ENCODE measurements at places on chromosomes 12 and 14.

- no peak for DNase-seq
Observed at GRCh38 chr14:67853715-67854114, 34.1 kb downstream of the RAD51B start.

GRCh38 chr14:76607510-76607909, 153.8 kb upstream of the VASH1 start:
- DNase-seq, result no peak

DNA sequence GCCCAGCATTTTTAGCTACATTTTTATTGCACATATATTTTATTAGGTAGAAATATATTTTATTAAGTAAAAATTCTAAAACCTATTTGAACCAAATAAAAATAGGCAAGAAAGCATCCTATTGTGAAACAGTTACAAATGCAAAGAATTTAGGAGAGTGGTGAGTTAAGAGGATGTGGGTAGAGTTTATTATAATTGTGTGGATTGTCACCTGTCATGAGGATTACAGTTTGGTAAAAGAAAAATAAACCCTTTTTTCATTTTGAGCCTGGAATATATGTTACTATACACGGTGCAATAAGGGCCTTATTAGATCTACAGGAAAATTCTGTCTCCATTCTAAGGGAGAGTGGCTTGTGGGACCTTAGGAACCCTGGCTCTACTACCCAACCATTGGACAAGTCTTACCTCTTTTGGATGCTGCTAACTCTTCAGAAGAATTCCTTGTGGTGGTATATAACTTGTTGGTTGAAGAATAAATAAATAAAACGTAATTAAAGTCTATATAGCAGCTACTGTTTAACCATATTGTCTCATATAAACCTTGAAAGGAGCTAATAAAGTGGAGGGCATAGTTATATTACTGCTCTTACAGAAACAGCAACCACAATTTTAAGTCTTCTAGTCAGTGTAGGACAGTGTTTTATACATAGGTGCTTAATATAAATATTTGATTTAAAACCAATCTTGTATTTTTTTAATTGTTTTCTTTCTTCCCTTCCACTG, 67.8 kb downstream of the FGD4 start:
- no peak for DNase-seq

DNA sequence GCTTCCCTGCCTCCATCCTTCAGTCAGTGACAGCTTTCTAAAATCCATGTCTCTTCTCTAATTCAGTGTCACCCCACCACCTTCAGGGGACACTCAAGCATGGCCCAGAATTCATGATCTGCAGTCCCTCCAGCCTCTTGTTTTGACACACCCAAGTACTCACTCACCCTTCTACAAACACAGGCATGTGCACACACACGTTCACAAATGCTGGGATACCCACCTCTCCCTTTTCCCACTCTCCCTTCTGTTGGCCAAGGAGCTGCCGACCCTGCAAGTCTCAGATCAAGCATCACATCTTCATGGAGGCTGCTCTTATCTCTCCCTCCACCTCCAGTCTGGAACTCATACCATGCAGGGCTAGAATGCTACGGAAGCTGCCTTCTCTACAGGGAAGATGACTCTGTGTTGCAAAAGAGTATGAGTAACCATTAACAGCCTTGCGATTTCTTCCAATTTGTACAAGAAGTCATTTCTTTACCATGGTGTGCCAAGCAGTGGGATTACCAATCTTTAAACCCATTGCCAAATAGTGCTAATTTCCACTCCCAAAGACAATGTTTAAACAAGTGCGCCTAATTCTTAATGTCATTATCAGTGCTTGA, 196.1 kb downstream of the BCL11B start:
- DNase-seq, result no peak

- peak; percentile 7 for DNase-seq
Observed at GRCh38 chr12:44287545-44287944, 451.7 kb downstream of the TMEM117 start.

- DNase-seq, result no peak
Observed at GRCh38 chr12:13030541-13031291, 13.5 kb upstream of the FAM234B start.

DNA sequence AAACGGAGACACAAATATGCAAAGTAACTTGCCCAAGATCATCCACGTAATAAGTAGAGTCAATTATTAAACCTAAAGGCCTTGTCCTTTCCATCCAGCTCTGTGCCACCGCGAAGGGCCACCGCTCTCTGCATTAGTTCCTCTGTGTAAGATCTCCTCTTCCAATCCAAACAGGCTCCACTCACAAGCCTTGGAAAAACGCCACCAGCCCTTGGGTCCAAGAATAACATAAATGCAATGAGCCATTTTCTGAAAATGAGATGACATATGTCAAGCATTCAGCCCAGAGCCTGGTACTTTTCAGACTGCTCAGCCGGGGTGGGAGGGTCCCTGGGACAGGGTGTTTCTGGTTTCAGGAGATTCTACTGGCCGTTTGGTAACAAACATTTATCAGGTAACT, 30.0 kb downstream of the DGLUCY start:
- DNase-seq, result no peak

GRCh38 chr14:93011650-93012325, 88.8 kb downstream of the CHGA start:
- DNase-seq, result no peak

GRCh38 chr14:69247676-69248440, 12.1 kb upstream of the GALNT16 start:
- DNase-seq, result peak; percentile 74

- no peak for DNase-seq
Observed at GRCh38 chr12:56188131-56188777, 1.0 kb downstream of the SMARCC2 start.

GRCh38 chr14:75246546-75247285, 31.9 kb upstream of the FOS start:
- DNase-seq, result no peak

DNA sequence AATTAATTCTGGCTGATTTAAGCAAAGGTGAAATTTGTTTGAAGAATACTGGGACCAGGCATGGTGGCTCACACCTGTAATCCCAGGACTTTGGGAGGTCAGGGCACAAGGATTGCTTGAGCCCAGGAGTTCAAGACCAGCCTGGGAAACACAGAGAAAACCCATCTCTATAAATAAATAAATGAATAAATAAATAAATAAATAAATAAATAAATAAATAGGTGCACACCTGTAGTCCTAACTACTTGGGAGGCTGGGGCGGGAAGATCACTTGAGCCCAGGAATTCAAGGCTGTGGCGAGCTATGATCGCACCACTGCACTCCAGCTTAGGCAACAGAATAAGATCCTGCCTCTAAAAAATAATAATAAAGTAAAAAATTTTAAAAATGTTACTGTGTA, 4.4 kb upstream of the C14orf39 start:
- no peak for DNase-seq

GRCh38 chr12:46219877-46220655, 48.8 kb downstream of the SLC38A1 start:
- peak; percentile 30 for DNase-seq

DNA sequence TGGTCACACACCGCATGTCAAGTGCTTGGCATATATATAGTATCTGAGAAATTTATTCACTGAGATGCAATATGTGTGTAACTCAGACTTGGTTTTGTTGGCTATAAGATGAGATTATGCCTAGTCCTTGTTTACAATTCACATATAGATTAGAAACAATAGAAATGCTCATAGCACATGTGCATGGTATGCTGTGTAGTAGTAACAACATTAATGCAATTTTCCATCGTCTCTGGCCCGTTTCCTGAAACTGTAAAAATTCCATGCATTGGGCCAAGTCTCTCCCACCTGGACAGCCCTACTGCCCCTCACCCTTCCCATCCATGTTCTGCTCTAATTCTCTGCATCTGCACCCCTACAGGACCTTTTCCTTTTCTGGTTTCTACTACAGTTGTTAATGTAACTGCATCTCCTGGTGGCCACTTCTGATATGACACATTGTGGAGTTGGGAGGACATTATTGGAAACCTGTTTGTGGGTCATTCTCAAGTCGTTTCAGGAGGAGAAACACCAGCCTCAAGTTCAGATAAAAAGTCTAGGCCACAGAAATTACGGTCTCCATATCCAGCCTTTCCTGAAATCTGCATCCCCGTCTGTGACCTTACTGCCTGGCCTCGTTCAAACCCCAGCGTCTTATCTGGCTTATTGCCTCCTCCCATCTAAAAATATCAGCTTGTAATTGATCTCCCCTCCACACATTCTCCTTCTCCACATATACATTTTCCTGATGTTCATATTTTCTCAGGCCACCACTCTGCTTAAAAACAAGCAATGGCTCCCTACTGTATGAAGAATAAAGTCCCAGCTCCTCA, 37.5 kb downstream of the EMP1 start:
- DNase-seq, result no peak

GRCh38 chr12:81930037-81930436, 170.9 kb upstream of the PPFIA2 start:
- DNase-seq, result no peak

DNA sequence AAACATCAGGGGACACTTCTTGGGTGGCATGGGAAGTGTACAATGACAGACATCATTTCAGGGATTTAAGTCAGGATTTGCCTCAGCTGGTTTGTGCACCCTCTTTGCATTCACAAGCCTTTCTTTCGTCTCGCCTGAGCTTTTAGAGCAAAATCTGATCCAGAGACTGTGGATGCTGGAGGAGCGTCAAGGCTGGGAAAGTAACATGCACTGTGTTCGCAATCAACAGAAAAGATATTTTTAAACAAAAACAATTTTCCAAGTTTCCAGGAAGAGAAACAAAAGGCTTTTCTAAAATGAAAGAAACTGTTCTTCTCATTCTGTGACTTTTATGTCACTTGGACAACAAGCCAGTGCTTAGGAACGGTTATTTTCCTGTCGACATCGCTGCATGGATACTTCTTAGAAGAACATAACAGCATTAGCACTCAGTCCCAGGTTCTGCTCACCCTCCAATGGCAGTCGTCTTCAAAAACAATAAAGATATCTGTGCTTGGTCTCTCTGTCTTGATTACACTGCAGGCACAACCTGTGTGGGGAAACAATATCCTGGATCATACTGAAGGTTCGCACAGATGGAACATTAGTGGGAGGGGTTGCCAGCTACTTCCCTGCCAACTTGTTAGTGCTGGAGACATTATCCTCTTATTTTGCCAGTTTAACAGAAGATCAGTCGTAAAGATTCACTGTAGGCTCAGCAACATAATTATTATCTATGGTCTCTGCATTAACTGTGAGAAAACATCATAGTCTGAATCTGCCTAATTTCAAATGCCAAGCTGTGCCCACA, 403.3 kb upstream of the ATP2B1 start:
- no peak for DNase-seq

- DNase-seq, result no peak
Observed at GRCh38 chr12:129467726-129468125, 436.1 kb downstream of the TMEM132D start.

GRCh38 chr14:101178184-101179072, 274.9 kb upstream of the RTL1 start:
- no peak for DNase-seq

DNA sequence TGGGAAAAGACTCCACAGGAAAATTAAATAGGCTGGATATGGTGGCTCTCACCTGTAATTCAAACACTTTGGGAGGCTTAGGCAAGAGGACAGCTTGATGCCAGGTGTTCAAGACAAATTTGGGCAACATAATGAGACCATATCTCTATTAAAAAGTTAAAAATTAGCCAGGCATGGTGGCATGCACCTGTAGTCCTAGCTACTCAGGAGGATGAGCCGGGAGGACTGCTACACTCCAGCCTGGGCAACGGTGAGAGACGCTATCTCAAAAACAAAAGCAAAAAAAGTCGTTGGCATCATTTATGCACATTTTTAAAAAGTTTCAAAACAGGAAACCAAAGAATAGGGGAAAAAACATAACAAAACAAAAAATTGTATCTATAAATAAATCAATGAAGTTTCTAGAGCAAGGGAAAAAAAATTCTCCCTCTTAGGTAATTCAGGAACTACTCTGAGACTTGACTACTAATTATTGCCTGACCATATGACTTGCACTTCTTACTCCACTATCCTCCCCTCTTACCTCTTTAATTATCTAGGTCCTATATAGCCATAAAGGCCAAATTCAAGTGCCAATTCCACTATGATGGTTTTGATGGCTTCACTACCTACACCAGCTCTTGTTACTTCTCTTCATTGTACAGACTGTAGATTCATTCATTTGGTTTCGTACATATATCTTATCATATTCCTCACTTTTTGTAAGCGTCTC, 1.6 kb downstream of the METTL3 start:
- no peak for DNase-seq

GRCh38 chr12:121793440-121793837, at the start of gene RHOF:
RHOF (minus strand) TSS chr12:121793688; CDS start chr12:121793633, 55 bp downstream.
- DNase-seq, result no peak

DNA sequence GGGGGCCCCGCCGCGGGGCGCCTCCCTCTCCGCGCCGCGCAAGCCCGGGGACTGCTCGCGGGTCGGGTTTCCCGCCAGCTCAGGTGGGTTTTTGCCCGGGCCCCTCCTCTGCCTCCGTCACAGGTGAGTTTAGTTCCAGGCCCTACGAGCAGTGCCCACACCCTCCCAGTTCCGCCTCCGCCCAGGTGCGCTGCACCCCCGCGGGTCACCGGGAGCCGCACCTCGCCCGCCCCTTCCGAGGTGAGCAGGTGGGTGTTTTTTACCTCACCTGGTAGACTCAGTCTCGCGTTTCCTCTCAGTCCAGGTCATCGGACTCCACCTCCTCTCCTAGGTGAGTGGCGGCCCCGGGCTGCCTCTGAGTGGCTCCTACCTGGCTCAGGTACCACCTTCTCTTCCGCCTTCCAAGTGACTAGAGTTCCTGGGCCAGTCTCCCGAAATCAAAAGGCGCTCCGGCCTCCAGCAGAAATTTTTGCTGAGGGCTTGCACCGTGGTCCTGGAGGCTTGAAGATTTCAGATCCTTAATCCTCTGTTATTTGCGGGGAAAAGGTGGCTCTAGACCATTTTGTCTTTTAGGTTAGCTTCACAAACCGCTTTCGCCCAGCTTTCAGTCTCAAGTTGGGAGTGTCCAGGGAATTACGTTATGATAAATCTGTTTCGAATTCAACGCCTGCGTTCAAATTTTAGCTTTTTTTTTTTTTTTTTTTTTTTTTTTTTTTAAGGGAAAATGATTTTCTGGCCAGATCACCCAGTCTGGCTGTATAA, at the start of gene TMEM30B:
TMEM30B (minus strand) TSS at position 153 of the 762 bp plus-strand sequence. CDS start 191 bp downstream, outside the sequence.
- no peak for DNase-seq

DNA sequence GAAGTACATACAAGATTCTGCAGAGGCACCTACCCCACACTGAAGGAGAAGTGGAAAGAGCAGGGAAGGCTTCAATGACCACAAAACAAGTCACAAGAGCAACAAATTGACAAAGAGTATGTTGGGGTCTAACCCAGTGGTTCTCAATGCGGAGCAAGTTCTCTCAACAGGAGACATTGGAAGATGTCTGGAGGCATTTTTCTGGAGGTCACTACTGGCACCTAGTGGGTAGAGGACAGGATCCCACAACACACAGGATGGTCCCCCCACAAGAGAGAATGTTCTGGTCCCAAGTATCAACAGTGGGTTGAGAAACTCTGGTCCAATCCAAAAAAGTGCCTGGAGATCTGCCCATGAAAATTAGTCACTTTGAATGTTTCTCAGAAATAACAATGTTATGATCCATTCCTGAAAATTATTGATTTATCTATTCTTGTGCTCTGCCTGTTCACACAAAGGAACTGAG, 3.4 kb downstream of the SSH1 start:
- DNase-seq, result no peak

GRCh38 chr14:66360366-66360926, 125.7 kb upstream of the CCDC196 start:
- DNase-seq, result no peak

- no peak for DNase-seq
Observed at GRCh38 chr12:49577589-49578315, 9.8 kb upstream of the MCRS1 start.

Measured in fibroblast of skin of left biceps (primary cell).